ENCODE measurements at places on chromosomes 4 and X.

DNA sequence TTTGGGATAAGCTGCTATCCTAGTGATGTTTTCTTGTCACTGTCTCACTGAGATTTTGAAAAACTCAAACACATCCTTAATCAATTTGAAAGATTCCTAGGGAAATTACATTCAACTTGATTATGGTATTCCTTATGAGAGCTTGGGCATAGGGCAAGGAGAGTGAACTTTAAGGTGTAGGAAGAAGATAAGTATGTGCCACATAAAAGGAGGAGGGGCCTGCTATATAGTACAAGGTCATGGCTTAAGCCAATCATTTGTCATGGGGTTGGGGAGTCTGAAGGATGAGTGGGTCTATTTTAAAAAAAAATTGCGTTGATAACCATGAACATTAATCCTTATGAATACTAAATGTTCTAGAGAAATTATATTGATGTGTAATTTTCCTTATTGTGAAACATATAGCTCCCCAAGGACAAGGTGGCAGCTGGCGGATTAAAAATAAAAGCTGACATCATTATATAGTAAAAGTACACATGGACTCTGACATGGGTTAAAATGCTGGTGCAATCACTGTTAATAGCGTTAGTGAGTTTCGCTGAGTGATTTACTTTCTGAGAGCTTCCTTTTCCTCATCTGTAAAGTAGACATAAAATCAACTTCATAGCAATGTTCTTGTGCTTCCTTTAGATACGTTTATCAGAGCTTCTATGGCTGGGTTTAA, 17.4 kb downstream of the GALNT7 start:
- DNase-seq, result no peak

DNA sequence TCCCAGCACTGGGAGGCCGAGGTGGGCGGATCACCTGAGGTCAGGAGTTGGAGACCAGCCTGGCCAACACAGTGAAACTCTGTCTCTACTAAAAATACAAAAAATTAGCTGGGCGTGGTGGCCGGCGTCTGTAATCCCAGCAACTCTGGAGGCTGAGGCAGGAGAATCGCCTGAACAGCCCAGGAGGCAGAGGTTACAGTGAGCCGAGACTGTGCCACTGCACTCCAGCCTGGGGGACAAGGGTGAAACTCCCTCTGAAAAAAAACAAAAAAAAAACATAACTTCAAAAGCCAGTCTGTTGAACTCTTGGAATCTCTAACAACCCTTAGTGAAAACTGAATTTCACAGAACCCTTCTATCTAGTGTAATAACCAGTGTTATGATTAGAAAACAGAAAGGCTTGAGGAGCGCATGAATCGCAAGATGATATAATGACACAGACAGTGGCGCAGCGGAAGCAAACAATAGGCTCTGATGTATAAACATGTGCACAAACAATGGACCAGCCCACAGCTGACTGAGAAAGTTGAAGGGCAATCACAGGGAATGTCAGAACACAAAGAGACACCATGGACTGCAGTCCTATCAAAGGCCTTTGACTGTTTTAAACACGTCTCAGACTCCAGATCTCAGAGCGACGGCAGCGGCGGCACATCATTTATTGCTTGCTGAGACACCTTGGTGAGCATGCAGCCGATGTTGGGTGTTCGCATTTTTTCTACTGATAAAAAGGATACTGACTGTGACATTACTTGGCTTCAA, 81.6 kb downstream of the NSUN7 start:
- DNase-seq, result no peak

DNA sequence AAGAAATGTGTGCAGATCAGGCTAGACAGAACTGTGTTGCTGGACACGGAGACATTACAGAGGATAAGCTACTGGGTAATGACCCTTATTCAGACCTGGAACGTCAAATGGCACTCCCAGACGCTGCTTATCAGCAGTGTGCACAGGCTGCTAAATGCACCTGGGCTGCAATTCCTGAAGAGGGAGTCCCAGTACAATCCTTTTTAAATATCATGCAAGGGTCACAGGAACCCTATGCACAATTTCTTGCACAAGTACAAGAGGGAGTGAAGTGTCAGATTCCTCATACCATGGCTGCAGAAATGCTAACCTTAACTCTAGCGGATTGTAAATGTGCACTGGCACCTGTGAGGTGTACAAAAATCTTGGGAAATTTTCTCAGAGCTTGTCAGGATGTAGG, 16.9 kb downstream of the SPIN2B start:
- DNase-seq, result no peak

GRCh38 chrX:17608888-17609287, 128.4 kb upstream of the SCML1 start:
- no peak for DNase-seq

DNA sequence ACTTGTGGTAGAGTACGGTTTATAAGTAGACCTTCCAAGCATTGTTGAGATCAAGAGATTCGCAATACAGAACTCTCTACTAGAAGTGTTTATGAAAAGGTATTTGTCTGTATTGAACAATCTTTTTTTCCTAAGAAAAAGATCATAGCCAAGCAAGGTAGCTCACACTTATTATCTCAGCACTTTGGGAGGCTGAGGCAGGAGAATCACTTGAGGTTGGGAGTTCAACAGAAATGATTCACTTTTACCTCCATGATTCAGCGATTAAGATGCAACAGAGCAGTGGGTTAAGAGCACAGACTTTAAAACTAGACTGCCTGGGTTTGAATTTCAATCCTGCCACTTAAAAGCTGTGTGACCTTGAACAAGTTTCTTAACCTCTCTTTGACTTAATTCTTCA, 74.3 kb downstream of the TMEM156 start:
- no peak for DNase-seq
